Fibroblast of the aortic adventitia (primary cell): ENCODE measurements at places on chromosomes 11 and 22.

DNA sequence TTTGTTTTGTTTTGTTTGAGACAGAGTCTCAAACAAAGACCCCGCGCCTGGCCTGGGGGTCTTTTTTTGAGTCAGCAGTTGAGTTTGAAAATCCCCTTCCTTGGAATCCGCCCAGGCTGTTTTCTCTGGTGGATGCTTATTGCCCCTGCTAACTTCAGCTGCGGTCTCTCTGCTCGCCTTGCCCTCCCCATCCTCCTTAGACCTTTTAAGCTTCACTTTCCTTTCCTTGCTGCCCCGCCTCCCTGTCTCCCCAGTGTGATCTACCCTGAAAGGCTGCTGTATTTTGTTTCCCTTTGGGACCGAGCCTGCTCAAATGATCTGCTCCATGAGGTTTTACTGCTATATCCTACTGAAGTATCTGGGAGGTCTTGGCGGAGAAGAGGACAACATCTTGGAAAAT lies 2.5 kb downstream of the USP18 start:
- no peak for DNase-seq

DNA sequence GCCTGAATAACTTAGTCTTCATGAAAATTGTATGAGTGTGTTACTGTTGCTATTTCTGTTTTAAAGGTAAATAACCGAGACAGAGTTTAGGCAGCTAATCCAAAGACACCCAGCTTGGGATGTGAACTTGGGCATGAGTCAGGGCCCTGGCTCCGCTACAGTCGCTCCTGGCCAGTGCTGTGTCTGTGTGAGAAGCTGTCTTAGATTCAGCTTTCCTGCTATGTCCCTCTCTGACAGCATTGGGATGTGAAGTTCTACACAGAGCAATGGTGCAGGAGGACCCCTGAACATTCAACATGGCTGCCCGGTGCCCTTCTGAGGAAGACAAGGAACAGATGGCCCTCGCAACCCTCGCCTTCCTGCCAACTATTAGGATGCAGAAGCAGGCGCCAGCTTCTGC lies 49.4 kb downstream of the GALNT18 start:
- DNase-seq = no peak

DNA sequence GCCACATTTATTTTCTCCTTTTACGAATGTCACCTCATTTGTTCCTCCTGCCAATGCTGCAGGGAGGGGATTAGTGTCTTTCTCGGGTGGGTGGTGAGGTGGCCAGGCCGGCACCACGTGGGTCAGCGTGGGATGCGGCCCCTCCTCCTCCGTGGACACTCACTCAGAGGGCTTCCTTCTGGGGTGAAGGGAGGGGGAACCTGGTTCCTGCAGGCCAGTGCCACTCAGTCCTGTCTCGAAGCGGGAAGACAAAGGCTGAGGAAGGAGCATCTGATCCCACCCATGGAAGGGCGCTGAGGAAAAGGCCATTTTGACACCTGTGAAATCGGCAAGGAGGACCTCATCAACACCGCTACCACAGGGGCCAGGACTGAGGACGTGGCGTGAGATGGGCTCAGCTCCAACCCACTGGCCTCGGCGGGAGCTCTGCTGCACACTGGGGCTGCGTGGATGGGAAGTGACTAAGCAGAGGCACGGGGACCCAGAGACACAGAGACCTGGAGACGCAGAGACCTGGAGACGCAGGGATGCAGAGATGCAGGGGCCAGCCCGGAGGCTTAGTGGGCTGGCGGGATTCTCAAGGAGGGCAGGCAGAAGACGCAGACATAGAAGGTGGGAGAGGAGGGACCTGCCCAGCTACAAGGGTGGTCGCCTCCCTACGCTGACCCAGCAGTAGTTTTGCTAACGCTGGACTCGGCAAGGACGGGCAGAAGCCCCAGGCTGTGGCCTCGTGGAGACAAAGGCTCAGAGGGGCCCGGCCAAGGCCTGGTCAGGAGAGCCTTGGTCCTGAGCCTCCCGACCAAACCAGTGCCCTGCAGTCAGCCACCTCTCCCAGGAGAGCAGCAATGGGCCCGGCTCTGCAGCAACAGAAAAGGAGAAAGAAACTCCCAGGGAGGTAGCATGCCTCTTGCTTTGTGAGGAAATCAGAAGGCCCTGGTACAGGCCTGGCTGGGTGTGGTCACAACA lies 1071.2 kb downstream of the BRD1 start:
- DNase-seq = no peak

DNA sequence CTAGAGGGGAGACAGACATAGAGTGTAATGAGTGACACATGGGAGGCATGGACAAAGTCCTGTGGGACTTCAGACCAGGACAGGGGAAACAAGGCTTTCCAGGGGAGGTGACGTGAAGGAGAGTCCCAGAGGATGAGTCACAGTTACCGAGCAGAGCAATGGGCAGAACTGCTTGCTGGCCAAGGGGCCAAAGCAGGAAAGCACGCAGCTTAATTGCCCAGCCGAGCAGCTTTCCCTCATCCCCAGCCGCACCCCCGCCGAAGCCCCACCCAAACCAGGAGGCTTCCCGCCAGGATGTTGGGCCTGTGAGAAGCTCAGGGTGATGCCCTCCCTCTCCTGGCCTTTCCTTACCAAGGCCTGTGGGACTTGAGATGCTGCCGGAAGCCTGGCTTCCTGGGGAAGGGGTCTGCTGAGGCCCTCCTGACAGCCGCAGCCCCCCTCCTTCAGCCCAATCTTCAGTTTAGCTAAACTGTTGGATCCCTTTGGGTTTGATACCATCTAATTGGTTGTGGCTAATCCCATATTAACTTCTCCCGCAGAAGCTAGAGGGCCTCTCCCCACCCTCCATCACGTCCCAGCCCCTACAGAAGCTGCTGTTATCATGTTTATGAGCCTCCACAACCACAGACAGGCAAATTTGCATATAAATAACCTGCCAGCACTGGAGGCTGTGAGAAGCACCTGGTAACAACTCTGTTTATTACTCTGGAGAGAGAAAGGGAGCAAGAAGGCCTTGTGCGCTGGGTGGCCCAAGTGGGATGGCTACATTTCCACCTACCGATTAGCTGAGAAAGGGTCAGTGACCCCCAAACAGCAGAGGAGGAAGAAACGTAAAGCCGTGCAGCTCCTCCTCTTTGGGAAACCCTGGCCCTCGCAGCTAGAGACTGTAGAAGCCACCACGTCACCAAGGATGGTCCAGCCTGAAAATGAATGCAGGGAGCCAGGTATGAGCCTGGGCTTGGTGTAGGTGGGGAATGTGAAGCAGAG lies 80.0 kb downstream of the TRIM29 start:
- DNase-seq = peak; percentile 18

GRCh38 chr11:1232021-1232882 lies 9.4 kb downstream of the MUC5B start:
- no peak for DNase-seq

DNA sequence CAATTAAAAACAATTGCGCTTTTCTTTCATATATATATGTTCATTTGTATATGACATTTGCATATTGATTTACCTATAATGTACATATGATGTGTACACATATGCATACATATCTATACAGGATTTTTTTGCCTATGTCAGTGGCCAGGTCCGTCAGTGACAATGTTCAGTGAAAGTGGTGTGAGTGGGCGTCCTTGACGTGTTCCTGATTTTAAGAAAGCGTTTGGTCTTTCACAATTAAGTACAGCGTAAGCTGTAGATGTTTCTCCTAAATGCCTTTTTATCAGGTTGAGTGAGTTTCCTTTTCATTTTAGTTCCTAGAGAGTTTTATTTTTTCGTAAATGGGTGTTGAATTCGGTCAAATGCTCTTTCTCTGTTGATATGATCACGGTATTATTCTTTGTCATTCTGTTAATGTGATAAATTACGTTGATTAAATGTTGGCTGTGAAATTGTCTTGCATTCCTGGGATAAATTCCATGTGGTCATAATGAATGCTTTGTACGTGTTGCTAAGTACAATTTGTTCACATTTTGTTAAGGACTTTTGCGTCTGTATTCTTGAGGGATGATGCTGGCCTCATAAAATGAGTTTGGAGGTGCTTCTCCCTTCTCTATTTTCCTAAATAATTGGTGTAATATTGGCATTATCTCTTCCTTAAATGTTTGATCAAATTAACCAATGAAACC lies 10.6 kb upstream of the GNB1L start:
- DNase-seq = no peak

- no peak for DNase-seq
These were observed 15.2 kb downstream of the TRIM3 start for GRCh38 chr11:6458352-6459098.

GRCh38 chr11:69192301-69192721 lies 36.6 kb downstream of the SMIM38 start:
- DNase-seq = no peak

DNA sequence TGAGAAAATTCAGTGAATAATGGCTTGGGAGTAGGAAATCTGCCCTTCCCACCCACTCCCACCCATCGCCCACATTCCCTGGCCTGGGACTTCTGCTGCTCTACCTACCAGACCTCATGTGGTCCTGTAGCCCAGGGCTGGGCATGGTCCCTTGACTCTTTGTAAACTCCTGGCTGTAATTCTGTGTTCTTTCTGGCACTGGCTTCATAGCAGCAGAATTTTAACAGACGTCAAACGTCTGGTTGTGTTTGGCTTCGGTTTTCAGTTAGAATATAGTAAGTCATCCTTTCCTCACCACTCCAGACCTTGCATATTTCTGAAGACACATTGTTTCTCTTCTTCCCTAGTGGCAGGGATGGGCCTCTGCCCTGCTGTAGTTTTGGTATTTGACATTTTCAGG lies 210.6 kb downstream of the CSNK2A3 start:
- DNase-seq = peak; percentile 2

- DNase-seq = peak; percentile 51
These were observed 36.0 kb upstream of the LDLRAD3 start for GRCh38 chr11:35907648-35908431.

DNA sequence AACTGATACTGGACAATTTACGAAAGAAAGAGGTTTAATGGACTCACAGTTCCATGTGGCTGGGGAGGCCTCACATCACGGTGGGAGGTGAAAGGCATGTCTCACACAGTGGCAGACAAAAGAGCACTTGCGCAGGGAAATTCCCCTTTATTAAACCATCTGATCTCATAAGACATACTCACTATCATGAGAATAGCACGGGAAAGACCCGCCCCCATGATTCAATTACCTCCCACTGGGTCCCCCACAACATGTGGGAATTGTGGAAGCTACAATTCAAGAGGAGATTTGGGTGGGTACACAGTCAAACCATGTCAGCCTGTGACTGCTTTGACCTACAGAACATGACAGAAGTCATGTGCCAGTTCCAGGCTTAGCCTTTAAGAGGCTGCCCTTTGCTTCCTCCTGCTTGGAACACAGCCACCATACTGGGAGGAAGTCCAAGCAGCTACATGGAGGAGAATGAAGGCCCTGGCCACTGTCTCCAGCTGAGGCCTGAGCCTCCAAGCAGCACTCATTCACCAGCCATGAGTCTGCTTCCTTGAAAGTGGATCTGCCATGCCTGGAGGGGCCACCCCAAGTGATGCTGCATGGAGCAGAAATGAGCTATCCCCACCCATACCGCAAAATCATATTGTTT lies 10.9 kb upstream of the GAL start:
- no peak for DNase-seq
